ENCODE measurements at places on chromosomes 5 and 9.

DNA sequence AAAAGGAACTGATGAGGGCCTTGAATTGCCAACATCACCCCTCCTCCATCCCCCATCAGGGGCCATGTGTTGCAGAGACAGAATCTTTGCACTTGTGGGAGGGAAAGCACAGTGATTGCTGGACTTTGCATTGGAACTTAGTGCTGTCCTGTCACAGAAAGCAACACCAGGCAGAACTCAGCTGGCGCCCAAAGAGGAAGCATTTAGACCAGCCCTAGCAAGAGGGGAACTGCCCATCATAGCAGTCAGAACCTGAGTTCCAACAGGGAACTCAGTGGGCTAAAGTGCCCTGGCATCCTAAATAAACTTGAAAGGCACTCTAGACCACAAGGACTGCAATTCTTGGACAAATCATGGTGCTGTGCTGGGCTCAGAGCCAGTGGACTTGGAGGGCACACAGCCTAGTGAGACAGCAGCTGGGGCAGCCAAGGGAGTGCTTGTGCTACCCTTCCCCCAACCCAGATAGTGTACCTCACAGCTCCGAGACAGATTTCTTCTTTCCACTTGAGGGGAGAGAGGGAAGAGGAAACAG, 128.1 kb downstream of the ACTL7B start:
- no peak for DNase-seq

- no peak for DNase-seq
Measured at GRCh38 chr5:10151656-10152055, 98.0 kb downstream of the ATPSCKMT start.

DNA sequence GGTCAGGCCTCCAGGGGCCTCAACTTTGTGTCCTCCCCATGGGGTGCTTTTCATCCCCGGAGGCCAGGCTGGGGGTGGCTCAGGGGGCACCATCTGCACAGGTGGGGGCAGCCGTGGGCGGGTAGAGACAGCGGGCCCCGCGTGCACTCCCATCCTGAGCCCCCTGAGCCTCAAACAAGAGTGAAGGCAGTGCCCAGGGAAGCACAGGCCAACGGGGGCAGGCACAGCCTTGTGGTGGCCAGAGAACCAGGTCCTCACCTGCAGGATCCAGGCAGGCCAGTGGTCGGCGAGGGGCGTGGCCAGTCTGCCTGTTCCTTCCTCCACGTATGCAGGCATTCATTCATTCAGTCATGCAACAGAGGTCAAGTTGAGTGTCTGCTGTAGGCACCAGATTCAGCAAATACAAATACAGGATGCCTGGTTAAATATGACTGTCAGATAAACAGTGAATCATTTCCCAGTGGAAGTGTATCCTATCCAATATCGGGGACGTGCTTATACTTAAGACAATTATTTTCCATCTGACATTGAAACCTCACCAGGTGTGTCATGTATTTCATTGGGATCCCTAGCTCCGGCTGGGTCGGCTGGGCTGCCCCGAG, 22.3 kb downstream of the KCNT1 start:
- DNase-seq: no peak

DNA sequence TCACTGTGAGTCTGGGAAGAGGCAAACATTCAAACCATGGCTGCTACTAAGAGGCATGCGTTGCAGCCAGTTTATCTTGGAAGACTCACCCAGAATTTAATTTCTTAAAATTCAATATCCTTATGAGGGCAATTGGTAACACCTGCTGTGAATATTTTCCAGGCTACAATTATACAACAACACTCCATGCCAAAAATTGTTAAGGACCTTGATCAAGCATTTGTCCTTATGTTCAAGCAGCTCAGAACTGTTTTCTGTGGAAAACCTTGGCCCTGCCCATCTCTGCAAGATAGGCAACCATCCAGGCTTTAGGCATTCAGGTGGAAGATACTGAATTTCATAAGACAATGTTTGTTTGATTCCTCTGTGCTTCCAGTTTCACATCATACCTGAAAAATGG, 327.8 kb downstream of the FBXL7 start:
- DNase-seq: no peak

DNA sequence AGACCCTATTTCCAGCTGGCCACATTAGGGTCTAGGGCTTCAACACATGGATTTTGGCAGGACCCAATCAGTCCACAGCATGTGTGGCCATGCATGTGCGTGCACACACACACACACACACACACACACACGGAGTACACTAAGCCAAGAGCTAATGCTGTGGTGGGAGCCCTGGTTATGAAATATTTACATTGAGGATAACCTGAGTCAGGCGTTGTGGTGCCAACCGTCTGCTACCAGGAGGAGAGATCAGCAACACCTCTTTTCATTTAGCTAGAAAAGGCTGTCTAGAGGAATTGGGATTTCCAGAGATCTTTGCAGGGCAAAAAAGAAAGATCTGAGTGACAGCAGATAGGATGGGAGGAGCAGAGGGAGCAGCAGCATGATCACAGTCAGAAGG, 141.5 kb downstream of the TRPM3 start:
- no peak for DNase-seq

- no peak for DNase-seq
Measured at GRCh38 chr9:27441741-27442070, 82.4 kb upstream of the IFNK start.

DNA sequence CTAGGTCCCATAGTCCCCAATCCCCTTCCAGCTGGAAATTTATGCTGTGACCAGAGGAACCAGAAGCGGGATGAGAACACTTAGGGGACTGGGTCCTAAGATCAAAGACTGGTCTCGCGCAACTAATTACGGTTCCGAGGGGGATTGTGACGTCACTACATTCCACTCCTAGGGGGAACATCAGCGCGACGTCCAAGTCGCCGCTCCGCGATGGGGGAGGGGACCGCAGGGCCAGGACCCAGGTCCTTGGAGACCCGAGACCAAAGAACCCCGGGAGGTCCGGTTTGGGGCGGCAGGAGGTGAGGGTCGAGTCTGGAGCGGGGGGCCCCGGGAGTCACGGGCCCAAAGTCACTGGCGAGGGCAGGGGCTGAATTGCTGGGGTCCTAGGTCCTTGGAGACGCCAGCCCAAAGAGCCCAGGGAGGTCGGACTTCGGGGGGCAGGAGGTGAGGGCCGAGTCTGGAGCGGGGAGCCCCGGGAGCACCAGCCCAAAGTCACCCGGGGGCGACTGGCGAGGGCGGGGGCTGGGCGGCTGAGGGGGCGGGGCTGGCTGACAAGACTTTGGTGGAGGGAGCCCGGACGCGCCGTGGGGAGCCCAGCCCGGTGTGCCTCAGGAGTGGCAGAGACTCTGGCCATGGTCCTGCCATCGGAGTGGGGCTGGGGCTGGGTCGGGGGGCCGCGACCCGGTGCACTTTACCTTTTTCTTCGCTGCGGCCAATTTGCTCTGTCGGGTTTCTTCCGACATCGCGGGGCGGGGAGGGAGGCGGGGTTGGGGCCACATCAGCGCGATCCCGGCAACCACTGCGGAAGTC, at the start of gene GOLGA2:
Gene GOLGA2, minus strand, starts transcription at position 810 of the 810 bp plus-strand sequence. Its CDS starts 31 bp downstream, at position 779.
- peak; percentile 7 for DNase-seq

DNA sequence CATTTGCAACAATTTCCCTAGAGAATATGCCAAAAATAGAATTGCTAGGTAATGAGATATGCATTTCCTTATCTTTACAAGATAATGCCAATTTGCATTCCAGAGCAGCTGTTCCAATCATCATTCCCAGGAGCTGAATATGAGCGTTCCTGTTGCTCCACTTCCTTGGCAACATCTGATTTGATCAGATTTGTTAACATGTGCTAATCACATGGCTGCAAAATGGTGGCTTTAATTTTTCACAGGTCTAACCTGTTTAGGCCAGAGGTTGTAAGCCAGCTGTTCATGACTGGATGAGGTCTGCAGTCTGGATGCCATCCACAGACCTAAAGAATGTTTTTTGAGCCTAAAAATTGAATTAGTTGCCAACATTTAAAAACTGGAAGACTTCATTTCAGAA, 220.7 kb upstream of the IL12B start:
- DNase-seq: no peak

GRCh38 chr9:19870988-19871387, 82.2 kb upstream of the SLC24A2 start:
- no peak for DNase-seq

- DNase-seq: peak; percentile 33
Measured at GRCh38 chr5:473551-474192, 30.7 kb downstream of the EXOC3 start.

GRCh38 chr5:45694255-45694814, 1.8 kb downstream of the HCN1 start:
- no peak for DNase-seq

- no peak for DNase-seq
Measured at GRCh38 chr5:109455598-109456096, 45.9 kb upstream of the PJA2 start.

DNA sequence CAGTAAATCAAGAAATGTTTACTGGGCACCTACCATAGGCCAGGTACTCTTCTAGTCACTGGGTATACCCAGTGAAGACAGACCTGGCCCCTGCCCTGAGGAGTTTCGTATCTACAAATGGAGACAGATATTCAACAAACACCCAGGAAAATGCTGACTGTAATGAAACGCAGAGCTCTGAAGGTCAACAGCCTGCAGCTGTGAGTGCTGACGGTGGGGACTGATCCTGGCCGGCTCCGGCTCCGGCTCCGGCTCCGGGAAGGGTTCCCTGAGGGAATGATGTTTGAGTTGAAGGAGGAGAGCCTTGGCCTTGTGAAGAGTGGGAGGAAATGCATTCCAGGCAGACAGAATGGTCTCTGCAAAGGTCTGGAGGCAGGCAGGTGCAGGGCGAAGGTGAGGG, 23.1 kb downstream of the FGFR4 start:
- no peak for DNase-seq

DNA sequence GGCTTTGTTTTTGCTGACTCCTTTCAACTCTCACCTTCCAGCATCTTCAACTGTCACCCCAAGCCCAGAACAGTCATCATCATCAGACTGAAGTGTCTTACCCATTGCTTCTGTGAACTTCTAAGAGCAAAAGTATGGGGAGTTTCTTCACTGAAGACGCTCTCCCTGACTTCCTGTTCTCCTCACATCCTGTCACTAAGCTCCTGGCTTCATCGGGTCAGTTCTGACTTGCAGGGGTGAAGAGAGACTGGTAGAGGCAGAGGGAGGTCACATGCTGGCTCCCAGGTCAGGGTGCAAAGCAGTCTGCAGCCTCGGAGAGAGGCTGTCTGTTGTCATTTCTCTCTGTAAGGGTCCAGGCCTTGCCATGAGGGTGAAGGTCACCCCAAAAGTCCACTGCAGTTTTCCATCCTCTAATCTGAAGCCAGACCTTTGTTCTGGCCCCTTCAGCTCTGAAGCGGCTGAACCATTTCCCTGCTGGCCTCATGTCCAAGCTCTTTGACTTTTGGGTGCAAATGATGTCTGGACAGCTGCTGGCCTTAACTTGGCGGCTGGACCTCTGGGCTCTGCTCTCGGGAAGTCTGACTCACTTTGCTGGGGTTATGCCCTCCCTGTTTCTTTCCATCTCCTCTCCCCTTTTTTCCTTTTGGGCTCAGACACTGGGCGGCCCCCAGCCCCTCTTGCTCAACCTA, 305.0 kb downstream of the RAB3C start:
- no peak for DNase-seq

DNA sequence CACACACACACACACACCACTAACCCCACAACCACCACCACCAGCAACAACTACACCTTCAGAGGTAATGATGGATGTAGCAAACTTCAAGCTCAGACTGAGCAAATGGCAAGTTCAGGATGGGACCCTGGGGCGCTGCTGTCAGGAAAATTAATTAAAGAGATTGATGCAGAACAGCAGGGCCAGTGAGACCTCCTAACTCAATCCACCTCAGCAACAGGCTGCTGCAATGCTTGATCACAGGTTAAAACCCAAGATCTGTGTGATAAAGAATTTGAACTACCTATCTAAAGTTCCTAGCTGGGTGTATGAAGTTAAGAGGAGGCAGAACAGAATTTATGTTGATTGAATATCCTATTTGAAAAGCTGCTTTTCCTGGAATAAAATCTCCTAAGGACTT, 140.3 kb upstream of the FER start:
- DNase-seq: no peak

DNA sequence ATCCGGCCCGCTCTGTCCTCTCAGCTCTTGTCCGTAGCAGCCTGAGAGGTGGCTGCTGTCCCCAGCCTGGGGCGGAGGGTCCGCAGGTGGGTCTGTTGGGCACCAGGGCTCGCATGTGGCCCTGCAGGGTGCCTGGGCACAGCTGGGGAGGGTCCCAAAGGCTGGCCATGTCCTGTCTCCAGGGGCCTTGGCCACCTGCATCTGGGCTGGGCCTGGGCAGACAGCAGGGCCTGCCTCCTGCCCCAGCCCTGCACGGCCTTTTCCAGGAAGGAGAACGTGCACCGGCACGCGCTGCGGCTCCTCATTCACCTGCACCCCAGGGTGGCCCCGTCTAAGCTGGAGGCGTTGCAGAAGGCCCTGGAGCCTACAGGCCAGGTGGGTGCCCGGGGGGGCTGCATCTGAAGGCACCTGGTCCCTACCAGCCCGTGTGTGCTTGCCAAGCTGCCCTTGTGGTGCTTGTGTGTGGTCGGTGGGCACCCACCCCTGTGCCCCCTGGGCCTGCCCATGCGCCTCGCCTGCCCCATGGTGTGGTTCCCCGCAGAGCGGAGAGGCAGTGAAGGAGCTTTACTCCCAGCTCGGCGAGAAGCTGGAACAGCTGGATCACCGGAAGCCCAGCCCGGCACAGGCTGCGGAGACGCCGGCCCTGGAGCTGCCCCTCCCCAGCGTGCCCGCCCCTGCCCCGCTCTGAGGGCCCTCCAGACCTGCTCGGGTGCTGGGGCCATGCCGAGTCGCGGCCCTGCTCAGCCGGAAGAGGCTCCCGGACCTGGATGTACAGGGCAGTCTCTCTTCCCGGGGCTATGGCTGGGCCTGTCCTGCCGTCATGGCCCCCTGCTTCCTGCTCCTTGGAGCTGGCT, 5.1 kb upstream of the TOR4A start:
- no peak for DNase-seq

GRCh38 chr9:133533857-133534256, 647 bp upstream of the ADAMTSL2 start:
- peak; percentile 14 for DNase-seq

GRCh38 chr5:14675865-14676300, 11.4 kb downstream of the OTULIN start:
- DNase-seq: no peak

- DNase-seq: no peak
Measured at GRCh38 chr5:155259648-155260047, 246.1 kb downstream of the KIF4B start.

GRCh38 chr9:1217076-1217475, 166.9 kb downstream of the DMRT2 start:
- no peak for DNase-seq

GRCh38 chr9:133855802-133856521, 117.8 kb upstream of the SARDH start:
- no peak for DNase-seq

DNA sequence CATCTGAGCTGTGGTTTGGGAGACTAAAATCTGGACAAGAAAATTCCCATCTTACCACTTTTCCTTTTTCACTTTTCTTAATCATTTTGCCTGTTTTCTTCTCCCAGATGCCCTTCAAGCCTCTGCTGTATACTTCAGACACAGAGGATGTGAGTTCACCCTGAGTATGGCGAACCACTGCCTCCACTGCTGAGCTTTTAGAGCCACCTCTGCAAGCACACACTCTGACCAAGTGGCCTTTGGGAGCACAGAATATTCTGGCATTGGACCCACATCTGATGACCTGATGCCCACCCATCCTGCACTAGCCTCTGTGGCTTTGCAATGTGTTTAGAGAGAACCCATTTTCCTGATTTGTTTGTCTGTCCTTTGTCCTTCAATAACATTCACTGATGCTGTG, 32.5 kb downstream of the TERT start:
- no peak for DNase-seq

GRCh38 chr5:121748686-121749085, 103.0 kb upstream of the FTMT start:
- no peak for DNase-seq

GRCh38 chr5:121762426-121762825, 89.3 kb upstream of the FTMT start:
- DNase-seq: no peak

Measured in stimulated activated CD4-positive, alpha-beta T cell treated with anti-CD3 and anti-CD28 coated beads, Interleukin-4, amount 100 ng/mL, for 4 hours (primary cell).